SJSA1 (cell line): ENCODE measurements at places on chromosomes 5 and 9. TPM values are rescaled to one million over a fixed set of nuclear protein-coding genes. Genes with fewer than 3 reads are reported as not detected.

DNA sequence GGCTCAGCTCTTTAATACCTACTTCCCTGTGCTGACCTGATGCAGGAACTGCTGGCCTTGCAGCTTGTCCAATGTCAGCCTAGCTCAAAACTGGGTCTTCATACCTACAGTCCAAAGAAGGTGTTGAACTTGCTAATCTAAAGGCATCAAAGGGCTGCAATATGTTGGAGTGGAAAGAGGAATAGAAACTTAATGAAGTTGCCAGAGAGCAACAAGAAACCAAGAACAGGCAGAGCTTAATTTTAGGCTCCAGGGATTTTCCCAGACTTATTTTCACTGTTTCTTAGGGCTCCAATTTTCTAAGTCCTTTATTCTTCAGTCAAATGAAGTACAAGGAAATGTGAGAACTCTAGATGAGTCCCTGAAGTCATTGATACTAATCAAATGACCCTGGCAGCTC lies 17.6 kb upstream of the ERCC6L2 start:
- DNase-seq: no peak

INSL4 gene
- total RNA-seq: 0.81 TPM in 1 of 2 replicates, not detected in the other

DNA sequence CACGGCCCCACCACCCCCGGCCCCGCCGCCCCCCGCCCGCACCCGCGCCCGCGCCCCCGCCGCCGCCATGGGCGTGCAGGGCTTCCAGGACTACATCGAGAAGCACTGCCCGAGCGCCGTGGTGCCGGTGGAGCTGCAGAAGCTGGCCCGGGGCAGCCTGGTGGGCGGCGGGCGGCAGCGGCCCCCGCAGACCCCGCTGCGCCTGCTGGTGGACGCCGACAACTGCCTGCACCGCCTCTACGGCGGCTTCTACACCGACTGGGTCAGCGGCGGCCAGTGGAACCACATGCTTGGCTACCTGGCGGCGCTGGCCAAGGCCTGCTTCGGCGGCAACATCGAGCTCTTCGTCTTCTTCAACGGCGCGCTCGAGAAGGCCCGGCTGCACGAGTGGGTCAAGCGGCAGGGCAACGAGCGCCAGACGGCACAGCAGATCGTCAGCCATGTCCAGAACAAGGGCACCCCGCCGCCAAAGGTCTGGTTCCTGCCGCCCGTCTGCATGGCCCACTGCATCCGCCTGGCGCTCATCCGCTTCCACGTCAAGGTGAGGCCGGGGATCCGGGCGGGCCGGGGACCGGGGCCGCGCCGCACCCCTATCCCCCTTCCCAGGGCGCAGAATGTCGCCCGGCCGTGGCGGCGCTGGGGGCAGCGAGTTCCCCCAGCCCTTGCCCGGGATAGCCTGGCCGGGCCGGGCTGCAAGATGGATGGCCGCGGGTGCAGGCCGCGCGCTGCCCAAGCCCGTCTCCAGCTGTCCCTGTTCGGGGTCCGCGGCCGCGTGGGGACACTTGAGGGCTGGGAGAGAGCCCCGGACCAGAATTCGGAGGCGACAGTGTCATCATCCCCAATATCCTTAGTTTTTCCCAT lies 594 bp downstream of the FAM120A start:
- DNase-seq: peak; percentile 51

GRCh38 chr5:137095597-137095996 lies 403.5 kb downstream of the SPOCK1 start:
- DNase-seq: no peak

SPINK4 gene
- total RNA-seq: not detected in 2 replicates

DNA sequence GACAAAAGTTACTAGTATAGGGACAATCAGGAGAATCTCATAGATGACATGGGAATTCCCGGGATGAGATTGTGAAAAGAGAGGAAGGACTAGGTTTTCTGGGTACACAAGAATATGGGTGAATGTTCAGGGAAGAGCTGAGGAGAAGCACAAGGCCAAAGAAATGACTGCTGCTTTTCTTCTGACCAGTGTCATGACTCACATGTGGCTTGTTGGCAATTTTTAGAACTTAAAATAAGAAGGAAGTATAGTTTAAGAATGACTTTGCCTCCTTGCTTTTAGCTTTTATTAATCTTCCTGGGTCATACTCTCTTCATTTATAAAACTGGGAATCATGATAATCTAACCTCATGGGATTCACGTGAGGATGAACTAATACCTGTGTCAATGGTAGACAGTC lies 652.4 kb upstream of the MEF2C start:
- DNase-seq: no peak

PWWP2A gene
- total RNA-seq: 41.4 and 49.8 TPM in 2 replicates

- DNase-seq: no peak
These were observed 240.1 kb downstream of the NR2F1-AS1 start for GRCh38 chr5:93340881-93341280.

DNA sequence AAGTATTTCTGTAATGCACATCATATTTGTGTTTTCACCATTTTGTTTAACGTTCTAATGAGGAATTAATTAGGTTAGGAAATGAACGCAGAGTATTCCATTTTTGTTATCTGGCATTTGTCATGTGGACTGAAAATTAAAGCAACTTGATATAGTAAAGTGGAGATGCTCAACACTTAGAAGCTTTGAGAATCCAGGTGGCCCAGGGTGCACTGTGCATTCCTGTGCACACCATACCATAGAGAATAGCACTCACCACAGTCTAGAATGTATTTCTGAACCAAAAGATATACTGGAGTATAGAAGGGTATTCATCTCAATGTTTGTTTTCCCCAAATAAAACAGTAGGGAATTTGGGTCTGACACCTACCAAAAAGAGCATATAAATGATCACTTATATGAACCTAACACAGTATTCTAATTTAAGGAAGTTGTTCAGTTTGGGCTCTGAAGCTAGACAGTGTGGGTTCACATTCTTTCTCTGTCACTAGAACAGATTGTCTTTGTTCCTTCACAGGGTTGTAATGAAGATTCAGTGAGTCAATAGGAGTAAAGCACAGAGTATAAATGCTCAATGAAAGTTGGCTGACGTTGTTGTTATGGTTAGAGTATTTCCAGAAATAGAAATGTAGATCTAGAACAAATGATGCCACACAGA lies 125.6 kb upstream of the DMRT1 start:
- DNase-seq: no peak

GRCh38 chr9:132910376-132910775 lies 31.7 kb downstream of the SPACA9 start:
- no peak for DNase-seq

SOX30 gene
- total RNA-seq: 2.7 and 5.8 TPM in 2 replicates

- DNase-seq: no peak
These were observed 142.7 kb downstream of the FBXL17 start for GRCh38 chr5:108238936-108239887.

DNA sequence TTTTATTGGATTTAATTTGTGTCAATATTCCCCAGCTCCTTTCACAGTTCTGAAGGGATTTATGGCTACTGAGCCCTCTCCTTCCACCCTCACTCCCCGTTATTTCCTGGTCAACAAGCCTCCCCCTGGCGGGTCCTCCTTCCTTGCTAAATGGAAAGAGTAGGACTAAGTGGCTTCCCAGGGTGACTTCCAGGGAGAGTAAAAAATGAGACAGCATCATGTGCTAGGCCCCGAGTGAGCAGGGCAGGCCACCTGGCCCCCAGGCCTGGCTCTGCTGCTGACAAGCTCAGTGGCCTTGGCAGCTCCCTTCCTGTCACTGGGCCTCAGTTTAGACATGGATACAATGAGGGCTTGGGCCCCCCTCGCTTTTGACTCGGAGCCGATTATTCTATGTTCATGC lies 201.3 kb downstream of the HSPA4 start:
- DNase-seq: no peak

CCDC183 gene
- total RNA-seq: 0.16 TPM in 1 of 2 replicates, not detected in the other

DNA sequence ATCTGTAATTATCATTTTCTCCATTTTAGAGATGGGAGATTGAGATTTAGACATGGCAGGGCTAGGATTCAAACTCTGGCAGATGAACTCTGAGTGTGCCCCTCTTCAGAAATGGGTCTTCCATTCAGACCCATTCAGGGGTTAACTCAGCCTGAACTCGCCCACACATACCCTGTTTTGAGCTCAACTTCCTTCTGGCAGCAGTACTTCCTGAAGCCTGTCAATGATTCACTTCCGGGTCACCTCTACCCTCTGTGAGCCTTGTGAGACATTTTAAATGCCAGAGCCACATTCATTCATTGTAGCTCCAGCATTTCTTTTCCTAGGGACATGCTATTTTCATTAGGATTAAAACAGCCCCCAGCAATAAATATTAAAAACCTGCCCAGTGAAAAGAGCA lies 209.3 kb upstream of the SLC24A2 start:
- DNase-seq: no peak

DNA sequence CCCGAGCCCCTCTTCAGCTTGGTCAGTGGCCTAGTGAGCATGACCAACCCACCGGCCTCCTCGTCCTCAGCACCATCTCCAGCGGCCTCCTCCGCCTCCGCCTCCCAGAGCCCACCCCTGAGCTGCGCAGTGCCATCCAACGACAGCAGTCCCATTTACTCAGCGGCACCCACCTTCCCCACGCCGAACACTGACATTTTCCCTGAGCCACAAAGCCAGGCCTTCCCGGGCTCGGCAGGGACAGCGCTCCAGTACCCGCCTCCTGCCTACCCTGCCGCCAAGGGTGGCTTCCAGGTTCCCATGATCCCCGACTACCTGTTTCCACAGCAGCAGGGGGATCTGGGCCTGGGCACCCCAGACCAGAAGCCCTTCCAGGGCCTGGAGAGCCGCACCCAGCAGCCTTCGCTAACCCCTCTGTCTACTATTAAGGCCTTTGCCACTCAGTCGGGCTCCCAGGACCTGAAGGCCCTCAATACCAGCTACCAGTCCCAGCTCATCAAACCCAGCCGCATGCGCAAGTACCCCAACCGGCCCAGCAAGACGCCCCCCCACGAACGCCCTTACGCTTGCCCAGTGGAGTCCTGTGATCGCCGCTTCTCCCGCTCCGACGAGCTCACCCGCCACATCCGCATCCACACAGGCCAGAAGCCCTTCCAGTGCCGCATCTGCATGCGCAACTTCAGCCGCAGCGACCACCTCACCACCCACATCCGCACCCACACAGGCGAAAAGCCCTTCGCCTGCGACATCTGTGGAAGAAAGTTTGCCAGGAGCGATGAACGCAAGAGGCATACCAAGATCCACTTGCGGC lies 1.8 kb downstream of the EGR1 start:
- DNase-seq: no peak

MRRF gene
- total RNA-seq: 21.8 and 26.6 TPM in 2 replicates

- DNase-seq: no peak
These were observed 116.7 kb upstream of the KLF4 start for GRCh38 chr9:107606149-107606790.

DNA sequence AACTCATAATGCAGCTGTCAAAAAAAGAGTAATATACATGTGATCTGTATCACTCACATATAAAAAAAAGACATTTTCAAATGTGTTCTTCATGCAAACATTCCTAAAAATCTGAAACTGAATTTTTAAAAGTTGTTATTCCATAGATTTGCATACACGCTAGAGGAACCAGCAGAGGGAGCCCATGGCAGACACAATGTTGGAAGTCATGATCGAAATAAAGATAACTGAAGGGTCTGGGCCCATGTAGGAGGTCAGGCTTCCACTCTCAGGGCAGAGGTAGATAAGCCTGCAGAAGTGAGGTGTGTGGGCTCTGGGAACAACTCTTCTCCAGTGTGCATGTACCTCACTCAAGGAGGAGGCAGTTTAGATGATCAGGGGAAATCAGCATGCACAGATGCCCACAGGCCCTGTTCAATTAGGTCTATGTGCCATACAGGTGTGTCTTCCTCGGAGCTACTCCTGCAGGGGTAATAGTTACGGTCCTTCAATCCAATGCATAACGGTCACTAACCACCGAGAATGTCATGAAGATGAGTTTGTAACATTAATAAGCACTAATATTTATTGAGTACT lies 208.6 kb downstream of the EPB41L4A start:
- no peak for DNase-seq

DNA sequence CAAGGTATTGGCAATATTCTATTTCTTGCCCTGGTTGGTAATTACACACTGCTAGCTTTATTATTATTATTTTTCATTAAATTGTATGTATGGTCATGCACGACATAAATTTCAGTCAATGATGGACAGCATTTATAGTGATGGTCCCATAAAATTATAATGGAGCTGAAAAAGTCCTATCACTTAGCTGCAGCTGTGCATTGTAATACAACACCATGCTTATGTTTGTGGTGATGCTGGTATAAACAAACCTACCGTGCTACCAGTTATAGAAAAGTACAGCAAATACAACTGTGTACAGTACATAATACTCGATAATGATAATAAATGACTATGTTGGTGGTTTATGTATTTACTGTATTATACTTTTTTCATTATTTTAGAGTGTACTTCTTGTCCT lies 65.5 kb downstream of the NR3C1 start:
- DNase-seq: peak; percentile 43

PSD2 gene
- total RNA-seq: 0.03 and 0.28 TPM in 2 replicates

ST8SIA4 gene
- not detected in 2 replicates for total RNA-seq

DNA sequence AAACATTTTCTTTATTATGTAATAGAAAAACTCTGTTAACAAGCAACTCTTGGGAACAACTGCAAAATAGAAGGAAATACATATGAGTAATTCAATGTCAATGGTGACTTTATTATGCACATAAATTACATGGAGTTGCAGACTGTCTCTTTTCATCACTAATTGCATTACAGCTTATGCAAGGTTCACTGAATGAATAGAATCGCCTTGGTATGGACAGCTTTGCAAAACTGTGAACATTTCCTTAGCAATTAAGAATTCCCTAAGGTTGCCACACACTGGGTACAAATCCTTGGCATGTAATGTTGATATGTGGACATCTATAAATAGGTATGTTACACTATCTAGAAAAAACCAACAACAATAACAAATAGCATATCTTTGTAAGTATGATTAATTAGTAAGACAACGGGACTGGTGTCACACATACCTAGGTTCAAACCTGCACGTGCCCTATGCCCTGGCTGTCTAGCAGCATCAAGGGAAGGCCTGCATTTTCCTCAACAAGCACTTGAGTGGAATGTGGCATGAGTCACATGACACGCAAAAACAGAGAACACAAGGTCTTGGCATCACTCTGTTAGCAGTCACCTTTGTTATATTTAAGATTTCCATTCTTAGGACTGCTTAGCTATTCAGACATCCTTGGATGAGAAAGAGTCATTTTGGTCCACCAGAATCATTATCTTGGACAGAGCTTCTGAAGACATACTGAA lies 263.9 kb downstream of the CTNND2 start:
- DNase-seq: no peak

DNA sequence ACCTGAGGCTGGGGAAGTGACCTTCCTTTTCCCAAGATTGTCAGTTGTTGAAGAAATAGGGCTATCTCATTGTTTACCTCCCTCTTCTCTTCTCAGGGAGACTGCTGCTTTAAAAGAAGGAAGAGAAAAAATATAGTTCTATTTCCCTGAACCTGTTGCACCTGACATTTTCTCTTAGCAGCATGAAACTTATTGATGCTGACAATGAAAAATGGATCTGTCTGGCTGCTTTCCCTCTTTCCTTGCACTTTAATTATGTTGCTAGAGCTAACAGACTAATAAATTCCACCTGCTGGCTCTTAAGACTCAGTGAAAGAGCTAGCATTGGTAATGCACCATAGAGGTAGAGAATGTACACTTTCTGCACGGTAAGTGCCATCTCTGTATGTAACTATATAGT lies 6.2 kb upstream of the CKMT2 start:
- no peak for DNase-seq

- no peak for DNase-seq
These were observed 45.0 kb downstream of the MED10 start for GRCh38 chr5:6333182-6333905.
